Adrenal gland (tissue), 19 donors: ENCODE measurements at places on chromosomes 1 and 21. TPM values are rescaled to one million over a fixed set of nuclear protein-coding genes. Genes with fewer than 3 reads are reported as not detected.

DNA sequence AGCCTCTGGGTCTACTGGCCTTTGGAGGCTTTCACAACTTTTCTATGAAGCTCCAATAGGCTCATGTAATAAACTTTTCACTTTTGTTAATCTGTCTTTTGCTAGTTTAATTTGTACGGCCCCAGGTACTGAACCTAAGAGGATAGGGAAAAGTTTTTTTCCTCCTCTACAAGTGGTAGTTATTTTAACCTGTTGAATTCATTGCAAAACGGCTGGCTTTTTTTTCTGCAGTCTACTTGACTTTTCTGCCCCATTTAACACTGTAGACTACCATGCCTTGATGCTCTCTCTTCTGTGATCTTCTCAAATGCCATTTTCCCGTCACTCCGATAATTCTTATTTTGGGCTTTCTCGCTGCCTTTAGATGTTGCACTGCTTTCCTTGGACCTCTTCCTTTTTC, 43.6 kb upstream of the DR1 start:
- DNase-seq, result no peak

The CLDN8 gene
- not detected for total RNA-seq

GRCh38 chr1:237183963-237184540, 142.1 kb downstream of the RYR2 start:
- DNase-seq, result no peak

DNA sequence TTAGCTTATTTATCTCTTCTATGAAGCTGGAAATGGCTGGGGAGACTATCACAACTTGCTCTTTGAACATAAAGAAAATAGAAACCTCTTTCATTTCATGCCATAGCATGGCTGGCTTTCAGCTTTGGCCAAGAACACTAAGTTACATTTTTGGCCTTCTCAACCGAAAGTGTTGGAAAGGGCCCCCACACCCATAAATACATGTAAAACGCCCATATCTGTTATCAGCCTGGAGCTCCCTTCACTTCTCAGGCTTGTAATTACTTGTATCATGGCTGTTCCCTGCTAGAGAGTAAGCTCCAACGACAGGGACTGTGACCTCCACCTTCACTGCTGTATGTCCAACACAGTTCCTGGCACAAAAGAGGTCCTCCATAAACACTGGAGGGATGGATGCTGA, 12.7 kb upstream of the EIF4G3 start:
- no peak for DNase-seq

- DNase-seq, result no peak
These were observed 14.7 kb upstream of the POFUT2 start for GRCh38 chr21:45302082-45303061.

GRCh38 chr1:55988963-55989452, 590.4 kb downstream of the PLPP3 start:
- DNase-seq, result no peak
